ENCODE measurements at places on chromosomes 4 and X. TPM values are rescaled to one million over a fixed set of nuclear protein-coding genes. Genes with fewer than 3 reads are reported as not detected.

GPR173 gene
- polyA plus RNA-seq, result 14.7 TPM

GAGE13 gene
- polyA plus RNA-seq, result not detected

PABPC1L2A gene
- not detected for polyA plus RNA-seq

NLGN4X gene
- polyA plus RNA-seq, result 11.1 TPM

MBNL3 gene
- 32.3 TPM for polyA plus RNA-seq

EGF gene
- polyA plus RNA-seq, result 3.5 TPM

MAP3K15 gene
- 5.3 TPM for polyA plus RNA-seq

SPANXA1 gene
- polyA plus RNA-seq, result not detected

TEX11 gene
- polyA plus RNA-seq, result 0.08 TPM

GRCh38 chrX:133608406-133608805 lies 193.1 kb upstream of the GPC4 start:
- no peak for DNase-seq

GRCh38 chrX:44016906-44017305 lies 43.7 kb upstream of the NDP start:
- DNase-seq, result no peak

GRCh38 chr4:75255261-75255660 lies 258.9 kb downstream of the RCHY1 start:
- no peak for DNase-seq

GRCh38 chrX:97639526-97639925 lies 755.8 kb downstream of the RPA4 start:
- DNase-seq, result no peak

- no peak for DNase-seq
These were observed 377.7 kb downstream of the PACRGL start for GRCh38 chr4:21077967-21078366.

DNA sequence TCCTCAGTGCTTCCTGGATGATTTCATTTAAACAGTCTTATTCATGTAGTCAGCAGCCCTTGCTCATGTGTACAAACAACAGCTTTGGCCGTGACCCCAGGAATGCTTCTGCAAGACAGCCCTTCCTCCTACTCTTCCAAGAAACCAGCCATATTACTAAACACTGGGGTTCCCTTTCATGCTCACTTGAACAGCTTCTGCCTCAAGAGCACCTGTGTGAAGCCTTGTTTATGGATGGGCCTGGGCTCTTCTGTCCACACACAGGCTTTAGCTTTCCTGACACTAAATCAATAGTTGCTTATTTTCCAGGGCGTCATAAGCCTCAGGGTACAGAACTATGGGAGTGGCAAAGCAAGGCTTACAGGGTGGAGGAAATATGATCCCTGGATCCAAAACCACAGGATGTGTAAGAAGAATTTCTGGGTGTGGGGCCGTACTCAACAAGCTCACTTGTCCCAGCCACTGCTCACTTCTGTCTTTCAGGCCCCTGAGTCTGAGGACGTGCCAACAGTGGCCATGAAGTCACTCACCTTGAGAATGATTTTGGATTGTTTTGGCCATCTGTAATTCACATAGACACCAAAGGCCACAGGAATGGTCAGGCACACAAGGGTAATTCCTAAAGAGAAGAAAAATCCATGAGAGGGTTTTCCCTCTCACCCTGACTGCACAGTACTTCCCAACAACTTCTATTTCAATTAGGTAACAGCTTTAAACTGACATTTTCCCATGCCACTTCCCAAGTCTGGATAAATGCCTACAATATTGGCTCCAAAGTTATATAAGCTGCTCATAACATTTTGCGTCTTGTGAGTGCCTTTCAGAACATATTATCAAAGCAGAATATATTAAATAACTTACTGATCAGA lies 17.7 kb downstream of the SLC10A6 start:
- DNase-seq, result no peak

GRCh38 chr4:18242919-18243693 lies 221.6 kb upstream of the LCORL start:
- no peak for DNase-seq

- no peak for DNase-seq
These were observed 17.2 kb downstream of the C1QTNF7 start for GRCh38 chr4:15444879-15445547.

DNA sequence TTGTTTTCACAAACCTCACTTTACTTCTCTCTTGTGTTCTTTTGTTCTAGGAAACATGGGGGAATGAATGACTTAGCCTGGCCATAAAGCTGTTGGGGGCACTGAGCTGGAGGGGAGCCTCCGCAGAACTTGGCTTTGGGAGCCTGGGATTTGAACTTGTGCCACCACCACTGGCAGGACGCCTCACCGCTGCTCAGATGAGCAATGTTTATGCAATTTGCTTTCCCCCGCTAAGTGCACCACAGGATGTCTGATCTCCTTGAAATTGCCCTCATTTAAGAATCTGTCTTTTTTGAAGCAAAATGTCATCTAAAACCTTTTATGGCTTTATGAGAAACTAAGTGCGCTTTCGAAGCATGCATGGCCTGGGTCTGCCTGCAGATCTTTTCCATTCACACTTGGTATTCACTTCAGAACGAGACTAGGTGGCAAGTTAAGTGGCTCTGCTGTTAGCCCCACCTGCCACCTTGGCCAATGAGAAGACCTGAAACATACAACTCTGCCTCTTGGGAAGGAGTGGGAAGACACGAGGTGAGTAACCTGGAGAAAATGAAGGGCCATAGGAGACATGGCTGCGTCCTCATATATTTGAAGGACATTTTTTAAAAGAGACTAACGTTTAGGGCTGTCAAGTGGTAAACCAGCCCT lies 119.3 kb downstream of the LDB2 start:
- no peak for DNase-seq

- no peak for DNase-seq
These were observed 146.7 kb downstream of the CHIC2 start for GRCh38 chr4:53917729-53918128.

- no peak for DNase-seq
These were observed 9.0 kb downstream of the RNF150 start for GRCh38 chr4:141124224-141124623.

GRCh38 chr4:148258535-148258934 lies 183.7 kb downstream of the NR3C2 start:
- DNase-seq, result no peak

GRCh38 chr4:14790494-14790893 lies 211.8 kb upstream of the CPEB2 start:
- DNase-seq, result no peak

DNA sequence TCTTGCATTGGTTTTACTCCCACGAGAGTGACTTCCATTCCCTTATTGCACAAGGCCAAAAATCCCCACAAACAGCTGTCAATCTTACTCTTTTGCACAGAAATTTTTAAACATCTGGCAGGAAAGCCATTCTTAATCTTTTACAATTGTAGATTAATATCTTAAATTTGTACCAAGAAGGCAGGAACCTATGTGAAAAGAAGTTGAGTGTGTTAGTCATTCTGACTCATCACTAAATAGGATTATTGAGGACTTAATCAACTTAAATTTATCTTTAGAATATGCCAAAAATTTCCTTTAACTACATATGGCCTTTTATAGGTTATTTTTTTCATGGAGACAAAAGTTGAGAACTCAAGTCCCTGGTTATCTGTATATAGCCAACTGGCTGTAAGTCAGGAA lies 49.0 kb upstream of the VEGFC start:
- no peak for DNase-seq

DNA sequence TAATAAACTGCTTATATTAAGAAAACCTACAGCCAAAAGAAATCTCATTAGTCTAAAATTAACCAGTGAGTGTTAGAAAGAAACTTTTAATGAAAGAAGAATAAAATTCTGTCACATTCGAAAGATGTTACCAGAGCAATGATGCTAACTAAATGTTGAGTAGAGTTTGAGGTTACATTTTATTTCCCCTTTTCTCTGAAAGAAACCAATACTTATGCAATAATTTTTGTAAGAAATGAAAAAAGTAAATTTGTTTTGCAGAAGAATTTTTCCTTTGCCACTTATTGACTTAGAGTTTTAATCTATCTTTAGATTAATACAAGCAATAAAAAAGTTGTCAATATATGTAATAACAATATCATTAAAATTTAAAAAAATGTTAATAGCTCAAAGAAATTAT lies 574.0 kb upstream of the GALNTL6 start:
- no peak for DNase-seq

DNA sequence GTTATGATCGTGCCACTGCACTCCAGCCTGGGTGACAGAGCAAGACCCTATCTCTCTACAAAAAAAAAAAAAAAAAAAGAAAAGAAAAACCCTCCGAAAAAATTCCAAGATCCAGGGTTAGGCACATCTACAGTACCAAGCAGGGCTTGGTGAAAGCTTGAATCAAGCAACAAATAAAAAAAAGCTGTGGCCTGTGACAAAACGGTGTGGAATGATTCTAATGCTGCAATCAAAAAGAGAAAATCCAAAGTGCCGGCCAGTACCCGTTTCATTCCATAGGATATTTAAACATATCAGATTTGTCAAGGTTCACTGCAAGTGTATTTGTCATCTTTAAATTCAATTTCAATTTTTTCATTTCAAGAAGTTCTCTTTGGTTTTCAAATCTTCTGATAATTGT lies 20.5 kb downstream of the RWDD4 start:
- no peak for DNase-seq

DNA sequence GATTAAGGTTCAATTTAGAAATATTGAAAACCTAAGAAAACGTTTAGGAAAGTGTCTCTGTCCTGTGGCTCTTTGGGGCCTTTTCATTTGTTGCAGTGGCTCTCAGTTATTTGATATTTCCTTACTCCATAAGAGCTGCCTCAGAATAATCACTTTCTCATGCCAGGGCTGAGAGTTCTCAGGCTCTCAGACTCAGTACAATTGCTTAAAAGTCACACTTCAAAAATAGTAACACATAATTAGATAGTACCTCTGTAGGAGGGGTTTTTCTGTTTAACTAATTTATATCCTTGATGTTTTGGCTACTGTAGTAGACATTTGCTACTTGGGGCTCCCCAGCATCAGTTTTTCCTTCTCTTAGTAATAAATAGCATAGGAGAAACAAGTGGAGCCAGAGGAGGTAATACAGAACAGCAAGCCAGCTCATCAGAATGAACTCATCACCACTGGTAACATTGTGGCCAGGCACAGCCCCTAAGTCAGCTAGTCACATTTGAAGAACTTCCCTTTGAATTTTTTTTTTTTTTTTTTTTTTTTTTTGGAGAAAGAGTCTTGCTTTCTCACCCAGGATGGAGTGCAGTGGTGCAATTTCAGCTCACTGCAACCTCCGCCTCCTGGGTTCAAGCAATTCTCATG lies 8.0 kb upstream of the HNRNPD start:
- DNase-seq, result no peak

DNA sequence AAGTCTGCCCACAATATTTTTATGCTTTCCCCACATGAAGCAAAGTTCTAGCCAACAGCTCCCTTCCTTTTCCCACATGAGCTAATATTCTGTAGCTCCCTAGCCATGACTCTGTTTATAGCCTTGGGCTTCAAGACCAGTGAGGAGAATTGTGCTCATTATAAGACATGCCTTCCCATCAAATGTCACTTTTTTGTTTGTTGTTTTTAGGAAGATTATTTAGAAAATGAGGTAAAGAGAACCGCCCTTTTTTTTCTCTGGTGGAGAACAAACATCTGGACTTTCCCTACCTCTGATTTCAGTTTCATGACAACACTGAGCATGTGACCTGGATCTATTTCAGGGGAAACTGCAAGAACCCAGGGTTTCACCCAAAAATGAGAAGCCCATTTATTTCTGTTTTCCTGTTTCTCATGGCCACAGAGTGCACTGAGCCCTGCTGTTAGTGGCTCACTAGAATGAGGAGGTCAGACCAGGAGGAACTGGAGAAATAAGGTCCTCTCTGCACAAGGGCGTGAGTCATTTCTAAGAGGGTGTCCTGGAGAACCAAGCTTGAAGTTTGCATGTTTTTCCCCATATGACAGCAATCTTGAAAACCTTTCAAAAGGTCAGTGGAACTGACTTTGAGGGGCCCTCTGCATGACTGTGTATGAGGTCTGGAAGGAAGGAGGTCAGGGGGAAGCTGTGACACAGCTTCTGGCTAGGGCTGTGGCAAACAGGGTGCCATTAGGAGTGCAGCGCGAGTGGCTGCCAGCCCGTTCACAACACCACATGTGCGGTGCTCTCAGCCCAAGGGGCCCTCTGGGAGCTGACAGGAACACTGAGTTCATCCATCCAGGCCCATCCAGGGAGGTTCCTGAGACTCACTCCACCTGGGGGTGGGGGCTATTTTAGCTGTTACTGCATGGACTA lies 55.2 kb downstream of the CHST7 start:
- DNase-seq, result no peak

GRCh38 chr4:2441393-2442174 lies 22.8 kb downstream of the CFAP99 start:
- DNase-seq, result no peak

GRCh38 chr4:92236877-92237276 lies 66.9 kb upstream of the GRID2 start:
- DNase-seq, result no peak

DNA sequence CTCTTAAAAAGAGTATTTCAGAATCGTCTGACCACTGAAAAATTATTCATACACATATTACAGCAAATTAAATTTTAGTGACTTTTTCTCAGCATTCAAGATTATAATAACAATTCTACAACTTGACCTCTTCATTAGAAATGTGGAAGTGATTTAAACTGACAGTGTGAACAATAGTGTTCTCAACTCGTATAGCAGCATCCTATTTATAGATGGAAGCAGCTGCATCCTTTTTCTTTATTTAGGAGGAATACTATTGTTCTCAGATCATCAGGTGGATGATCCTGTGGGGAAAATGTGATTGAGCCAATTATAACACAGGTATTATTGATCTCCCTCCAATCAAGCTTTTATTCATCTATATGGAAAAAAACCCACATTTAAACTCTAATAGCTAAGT lies 56.7 kb downstream of the RAPGEF2 start:
- DNase-seq, result no peak
